ENCODE measurements at places on chromosomes 6 and 20.

DNA sequence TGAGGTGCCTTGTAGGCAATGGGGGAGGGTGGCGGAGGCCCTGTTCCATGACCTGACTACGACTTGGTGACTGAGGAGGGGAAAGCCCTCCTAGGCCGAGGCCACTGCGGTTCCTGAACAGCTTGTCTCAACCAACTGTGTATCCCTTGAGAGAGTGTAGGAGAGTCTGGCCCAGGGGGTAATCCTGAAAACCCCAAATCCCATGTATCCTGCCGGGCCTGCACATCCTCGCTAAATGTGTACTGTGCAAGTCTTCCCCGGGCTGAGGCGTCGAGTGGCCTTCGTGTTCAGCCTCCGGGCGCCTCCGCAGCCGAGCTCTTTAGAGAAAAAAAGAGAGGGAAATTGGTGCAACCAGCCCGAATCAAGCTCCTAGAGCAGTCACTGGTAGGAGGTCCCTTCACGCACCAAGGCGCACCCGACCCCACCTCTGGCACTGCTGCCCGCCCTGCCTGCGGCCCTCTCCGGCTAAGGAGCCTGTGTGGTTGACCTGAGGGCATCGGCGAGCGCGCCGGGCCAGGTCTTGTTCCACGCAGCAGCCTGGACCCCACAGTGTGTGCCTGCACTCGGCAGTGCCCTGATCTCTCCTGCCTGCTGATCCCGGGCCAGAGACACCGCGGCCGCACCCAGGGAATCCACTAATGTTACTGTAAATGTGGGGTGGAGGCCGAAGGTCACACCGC is 7.3 kb downstream of the SIM1 start:
- DNase-seq, result no peak

DNA sequence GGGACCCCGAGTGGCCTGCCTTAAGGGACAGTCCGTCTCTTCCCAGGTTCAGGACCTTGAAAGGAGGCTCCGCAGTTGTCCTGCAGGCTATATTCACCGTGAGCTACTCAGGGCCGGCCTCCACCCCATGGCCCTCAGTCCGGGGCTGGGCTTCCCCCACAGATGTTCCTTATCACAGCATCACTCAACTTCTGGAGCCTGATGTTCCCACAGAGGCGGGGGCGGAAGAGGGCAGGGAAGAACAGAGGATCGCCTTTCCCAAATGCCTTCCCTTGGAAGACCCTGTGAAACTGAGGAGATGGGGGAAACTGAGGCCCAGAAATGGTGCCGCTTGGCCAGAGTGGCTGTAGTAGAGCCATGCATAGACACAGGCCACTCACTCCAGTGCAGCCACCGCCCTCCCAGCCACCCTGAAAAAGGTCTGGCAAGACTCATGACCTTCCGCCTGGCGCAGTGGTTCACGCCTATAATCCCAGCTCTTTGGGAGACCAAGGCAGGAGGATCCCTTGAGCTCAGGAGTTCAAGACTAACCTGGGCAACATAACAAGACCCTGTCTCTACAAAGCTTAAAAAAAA is 4.3 kb upstream of the COX4I2 start:
- no peak for DNase-seq

DNA sequence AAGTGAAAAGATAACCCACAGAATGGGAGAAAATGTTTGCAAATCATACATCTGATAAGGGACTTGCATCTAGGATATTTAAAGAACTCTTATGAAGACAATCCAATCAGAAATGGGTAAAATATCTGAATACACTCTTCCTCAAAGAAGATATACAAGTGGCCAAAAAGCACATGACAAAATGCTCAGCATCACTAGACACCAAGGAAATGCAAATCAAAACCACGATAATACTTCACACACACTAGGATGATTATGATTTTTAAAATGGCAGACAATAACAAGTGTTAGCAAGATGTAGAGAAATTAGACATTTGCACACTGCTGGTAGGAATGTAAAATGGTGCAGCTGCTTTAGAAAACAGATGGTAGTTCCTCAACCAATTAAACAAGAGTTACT is 34.8 kb upstream of the SIRT5 start:
- no peak for DNase-seq

DNA sequence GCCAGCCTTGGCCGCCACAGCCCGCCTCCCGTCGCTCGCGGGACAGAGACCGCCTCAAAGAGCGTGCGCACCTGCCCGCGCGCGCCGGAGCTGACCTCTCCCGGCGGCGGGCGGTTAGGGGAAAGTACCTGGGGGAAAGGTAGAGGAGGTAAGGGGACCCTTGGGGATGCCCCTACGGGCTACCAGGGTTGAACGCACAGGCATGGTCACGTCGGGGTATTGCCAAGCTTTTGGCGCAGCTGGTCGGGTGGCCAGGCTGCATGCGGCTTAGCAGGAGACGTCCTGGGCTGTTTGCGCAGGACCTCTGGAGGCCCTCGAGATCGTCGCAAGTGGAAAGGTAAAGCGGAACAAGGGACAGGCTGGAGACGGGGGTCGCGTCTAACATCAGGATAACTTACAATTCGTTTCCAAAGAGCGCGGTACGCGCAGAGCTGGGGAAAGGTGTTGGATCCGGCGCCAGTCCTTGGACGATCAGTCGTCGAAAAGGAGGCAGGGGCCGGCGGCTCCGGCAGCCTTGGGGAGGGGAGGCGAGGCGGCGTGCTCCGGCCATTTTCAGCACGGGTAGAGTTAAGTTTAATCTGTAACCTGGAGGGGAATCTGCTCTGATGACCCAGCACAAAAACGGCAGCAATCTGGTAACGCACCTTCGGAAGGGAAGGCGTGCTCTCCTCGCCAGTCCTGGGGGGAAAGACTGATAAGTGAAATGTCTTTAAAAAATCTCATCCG is 9.0 kb downstream of the GNAS-AS1 start:
- no peak for DNase-seq

DNA sequence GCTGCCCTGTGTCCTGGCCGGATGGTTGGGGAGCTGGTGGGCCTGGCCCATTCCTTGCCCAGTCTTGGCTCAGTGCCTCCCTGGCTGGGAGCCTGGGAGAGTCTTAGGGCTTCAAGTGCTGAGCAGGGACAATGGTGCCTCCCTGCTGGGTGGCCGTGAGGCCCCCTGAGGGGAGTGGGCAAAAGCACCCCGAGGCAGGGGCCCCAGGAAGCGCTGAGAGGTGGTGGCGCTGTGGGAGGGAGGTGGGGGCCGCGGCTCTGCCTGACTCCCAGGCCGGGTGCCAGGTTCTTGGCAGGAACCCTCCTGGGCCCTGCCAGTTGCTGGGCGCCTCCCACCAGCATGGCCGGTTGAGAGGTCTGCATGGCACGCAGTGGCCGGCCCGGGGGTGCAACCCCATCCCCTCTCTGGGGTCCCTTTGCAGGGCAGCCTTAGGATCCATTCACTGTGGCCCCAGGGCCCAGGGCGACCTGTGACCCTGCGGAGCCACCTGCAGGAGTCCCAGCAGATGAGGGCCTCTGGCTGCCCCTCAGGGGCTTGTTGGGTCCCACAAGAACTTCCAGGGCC is 9.2 kb upstream of the RPS21 start:
- no peak for DNase-seq

DNA sequence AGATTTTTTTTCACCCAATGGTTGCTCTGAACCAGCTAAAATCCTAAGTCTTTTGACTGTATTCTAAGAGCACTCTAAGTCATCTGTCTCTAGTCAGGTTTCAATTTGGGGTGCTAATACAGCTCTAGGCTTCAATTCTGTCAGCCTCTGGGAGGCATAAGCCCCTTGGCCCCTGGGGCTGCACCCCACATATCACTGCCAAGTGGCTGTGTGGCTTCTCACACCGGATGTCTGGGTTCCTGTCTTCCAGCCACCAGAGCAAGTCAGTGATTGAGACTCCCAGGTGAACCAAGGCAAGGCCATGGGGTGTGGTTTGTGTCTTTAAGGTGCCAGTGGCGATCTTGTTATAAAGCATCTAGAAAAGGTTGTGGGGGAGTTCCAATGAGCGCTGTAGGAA is 136.5 kb downstream of the TMEM242 start:
- DNase-seq, result no peak

- DNase-seq, result peak; percentile 78
These were observed 15.7 kb upstream of the IGF2R start for GRCh38 chr6:159953091-159953601.

- DNase-seq, result peak; percentile 27
These were observed 211.6 kb downstream of the THBS2 start for GRCh38 chr6:169042061-169042460.
